H1 (cell line): ENCODE measurements at places on chromosomes 2 and 18.

DNA sequence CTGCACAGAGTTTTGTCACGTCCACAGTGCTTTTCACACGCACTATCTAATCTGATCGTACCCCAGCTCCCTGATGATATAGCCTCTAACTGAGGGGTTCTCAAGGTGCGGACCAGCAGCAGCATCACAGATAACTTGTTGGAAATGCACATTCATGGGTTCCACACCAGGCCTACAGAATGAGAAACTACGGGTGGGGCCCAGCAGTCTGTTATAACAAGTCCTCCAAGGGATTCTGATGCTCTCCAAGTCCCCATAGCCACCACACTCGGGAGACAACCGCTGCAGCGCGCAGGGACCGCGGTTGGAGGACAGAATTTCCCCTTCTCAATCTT, 745 bp upstream of the BZW1 start:
- no peak for DNase-seq

DNA sequence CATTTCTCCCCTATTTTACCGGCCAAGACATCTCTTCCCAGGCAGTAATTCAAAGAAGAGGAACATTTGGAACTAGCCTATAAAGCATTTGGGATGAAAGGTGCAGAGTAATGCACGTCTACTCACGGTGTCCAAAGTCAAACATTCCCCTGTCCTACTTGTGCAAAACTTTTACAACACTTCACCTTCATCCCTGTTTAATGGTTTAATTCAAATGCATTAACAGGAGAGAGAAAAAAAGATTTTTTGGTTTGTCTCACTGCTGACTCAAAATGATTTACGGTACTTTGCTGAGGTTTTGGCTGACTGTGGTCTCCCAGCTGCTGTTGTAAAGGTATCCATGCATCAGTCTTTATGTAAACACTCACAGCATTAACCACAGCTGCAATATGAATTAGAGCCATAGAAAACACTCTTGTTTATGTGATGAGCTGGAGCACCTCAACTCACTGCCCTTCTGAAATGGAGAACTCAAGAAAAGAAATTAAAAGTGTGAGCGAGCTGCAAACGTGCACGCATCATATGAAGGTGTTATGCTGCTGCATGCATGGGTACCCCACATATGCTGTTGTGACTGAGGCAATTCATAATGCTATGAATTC, 220.5 kb downstream of the PIEZO2 start:
- DNase-seq = no peak

- DNase-seq = no peak
Measured at GRCh38 chr2:238228700-238229099, 11.1 kb downstream of the HES6 start.

GRCh38 chr2:120858361-120859106, 122.9 kb downstream of the GLI2 start:
- no peak for DNase-seq
